ENCODE measurements at places on chromosomes 16 and 17.

- DNase-seq, result no peak
Observed at GRCh38 chr16:88804552-88805339, 1.2 kb downstream of the CDT1 start.

DNA sequence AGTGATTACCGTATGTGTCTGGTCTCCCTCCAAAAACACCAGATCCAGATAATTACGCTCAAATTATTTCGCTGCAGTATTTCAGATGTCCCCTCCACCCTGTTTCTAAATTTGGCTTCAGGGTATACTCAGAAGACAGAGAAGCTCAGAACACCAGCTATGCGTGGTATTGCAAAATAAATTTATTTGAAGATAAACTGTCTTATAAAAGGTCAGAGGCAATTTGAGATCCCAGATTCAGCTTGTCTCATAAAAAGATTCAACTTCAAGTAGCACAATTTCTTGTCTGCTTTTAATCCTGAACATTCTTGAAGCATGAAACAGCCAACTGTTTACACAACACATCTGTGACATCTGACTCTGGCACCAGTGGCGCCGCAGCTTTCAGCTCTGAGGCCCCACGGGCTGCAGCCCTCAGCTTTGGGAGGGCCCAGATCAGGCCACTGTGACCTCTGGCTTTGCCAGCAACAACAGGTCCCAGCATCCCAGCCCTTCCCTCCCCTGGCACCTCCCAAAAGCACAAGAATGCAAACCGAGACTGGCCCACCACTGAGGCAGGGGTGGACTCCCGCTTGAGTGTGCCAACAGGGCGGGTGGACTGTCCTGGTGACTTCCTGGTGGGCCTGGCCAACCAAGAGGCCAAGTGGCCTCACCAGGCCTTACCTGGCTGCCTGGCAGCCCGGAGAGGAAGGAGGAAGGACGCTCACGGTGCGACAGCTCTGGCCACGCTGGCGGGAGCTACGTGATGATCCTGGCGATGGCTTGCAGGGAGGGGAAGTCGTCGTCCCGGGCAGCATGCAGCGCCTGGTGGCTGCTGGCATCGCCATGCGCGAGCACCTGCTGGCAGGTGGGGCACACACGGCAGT, 8.0 kb downstream of the SYNGR3 start:
- no peak for DNase-seq

DNA sequence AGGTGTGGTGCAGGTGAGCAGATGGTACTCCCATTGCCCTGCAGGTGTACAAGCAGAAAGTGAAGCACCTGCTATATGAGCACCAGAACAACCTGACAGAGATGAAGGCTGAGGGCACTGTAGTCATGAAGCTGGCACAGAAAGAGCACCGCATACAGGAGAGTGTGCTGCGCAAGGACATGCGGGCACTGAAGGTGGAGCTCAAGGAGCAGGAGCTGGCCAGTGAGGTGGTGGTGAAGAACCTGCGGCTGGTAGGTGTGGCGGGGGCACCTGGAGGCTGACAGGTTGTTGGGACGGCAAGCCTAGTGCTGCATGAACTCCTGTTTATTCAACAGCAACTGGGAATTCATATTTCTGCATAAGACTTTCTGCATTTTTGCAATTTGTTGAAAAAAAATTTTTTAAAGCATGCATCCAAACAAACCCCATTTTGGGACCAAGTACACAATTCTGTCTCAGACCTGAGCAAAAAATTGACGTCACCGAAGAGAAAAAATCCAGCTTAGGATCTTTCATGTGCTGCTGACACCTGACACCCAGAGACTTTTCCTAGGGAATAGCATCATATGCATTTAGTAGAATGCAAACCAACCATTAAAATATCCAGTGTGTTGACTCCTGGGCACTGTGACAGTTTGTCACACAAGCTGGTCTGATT, 13.5 kb upstream of the DBNDD1 start:
- peak; percentile 22 for DNase-seq

DNA sequence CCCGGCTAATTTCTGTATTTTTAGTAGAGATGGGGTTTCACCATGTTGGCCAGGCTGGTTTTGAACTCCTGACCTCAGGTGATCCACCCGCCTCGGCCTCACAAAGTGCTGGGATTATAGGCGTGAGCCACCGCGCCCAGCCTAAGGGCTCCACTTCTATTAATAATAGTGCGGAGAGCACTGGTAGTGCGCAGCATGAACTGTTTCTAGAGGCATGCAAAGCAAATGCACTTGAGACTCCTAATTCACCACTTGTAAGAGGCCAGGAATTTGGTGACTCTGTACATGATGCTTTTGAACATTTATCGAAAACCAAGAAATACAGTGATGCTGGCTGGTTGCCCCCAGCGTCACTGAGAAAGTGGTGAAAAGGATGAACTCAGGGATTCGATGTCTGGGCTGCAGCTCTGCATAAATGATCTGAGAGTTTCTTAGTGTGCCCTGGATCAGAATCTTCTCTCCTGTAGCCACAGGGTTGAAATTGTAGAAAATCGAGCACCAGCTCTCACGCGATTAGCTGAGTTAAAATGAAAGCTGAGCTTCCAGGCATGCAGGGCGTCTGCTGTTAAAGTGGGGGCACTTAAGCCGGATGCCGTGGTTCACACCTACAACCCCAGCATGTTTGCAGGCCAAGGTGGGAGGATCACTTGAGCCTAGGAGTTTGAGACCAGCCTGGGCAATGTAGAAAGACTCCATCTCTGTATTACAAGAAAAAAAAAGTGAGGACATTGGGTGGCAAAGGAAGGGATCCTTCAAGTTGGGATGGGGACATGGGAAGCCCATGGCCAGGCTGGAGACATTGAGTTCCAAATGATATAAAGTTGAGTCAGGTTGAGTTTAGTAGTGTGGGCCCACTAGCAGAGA, 4.8 kb downstream of the RNF213 start:
- DNase-seq, result no peak

- no peak for DNase-seq
Observed at GRCh38 chr16:85617948-85618347, 4.8 kb downstream of the GSE1 start.

DNA sequence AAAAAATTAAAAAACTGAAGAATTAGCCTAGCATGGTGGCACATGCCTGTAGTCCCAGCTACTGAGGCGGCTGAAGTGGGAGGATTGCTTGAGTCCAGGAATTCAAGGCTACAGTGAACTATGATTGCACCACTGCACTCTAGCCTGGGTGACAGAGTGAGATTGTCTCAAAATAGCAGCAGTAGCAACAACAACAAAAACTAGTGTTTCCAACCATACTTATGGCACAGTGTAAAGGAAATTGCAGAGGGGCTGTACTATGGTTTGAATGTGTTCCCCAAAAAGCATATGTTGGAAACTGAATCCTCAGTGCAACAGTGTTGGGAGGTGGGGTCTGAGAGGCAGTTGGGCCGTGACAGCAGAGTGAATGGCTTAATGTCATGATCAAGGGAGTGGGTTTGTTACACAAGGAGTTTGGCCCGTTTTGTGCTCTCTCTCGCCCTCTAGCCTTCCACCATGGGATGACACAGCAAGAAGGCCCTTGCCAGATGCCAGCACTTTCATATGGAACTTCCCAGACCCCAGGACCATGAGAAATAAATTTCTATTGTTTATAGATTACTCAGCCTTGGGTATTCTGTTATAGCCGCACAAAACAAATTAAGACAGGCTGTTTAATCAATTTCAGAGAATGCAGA, 70.0 kb downstream of the PGS1 start:
- no peak for DNase-seq

DNA sequence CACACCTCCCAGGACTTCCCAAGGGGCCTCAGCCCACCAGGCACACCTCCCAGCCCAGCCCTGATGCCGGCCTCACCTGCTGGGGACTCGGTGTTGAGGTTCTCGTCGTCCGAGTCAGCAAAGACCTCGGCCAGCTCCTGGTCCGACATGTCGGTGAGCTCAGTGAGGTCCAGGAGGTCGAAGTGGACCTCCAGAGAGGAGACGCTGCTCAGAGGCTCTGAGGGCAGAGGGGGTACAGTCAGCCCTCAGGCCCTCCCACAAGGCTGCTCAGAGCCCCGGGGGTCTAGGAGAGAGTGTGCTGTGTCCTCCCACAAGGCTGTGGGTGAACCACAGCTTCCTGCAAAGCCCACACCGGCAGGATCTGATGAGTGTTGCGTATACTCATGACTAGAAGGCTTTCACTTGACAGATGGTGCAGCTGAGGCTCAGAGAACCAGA, 10.5 kb downstream of the DBNDD1 start:
- DNase-seq, result peak; percentile 57

GRCh38 chr17:29607557-29608195, 14.7 kb downstream of the ANKRD13B start:
- DNase-seq, result no peak

- no peak for DNase-seq
Observed at GRCh38 chr16:49277766-49278566, 3.7 kb downstream of the CBLN1 start.

- DNase-seq, result no peak
Observed at GRCh38 chr17:65895969-65896368, 296.0 kb downstream of the CEP112 start.

GRCh38 chr17:81456798-81457197, 55.8 kb downstream of the ACTG1 start:
- no peak for DNase-seq
